ENCODE measurements at places on chromosomes 4 and X.
A peak's percentile ranks its signal among the peaks of the same experiment; 100 is the strongest.

DNA sequence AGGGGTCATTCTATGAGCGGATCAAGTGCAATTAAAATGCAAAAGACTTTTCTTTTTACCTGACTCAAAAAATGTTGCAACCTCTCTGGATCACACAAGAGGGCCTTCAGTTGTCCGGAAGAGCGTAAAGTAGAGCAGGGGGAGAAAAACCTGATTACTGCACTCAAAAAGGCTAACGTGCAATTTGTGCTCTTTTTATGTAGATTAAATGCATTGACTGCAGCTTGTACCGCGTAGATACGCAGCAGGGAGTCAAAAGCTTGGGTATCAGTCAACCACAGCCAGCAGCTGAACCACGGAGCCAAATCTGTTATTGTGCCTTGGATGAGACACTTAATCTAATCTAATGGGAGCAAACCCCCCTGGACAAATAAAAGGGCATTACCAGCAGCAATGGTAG, 107.3 kb upstream of the RAI2 start:
- peak; percentile 9 for DNase-seq

DNA sequence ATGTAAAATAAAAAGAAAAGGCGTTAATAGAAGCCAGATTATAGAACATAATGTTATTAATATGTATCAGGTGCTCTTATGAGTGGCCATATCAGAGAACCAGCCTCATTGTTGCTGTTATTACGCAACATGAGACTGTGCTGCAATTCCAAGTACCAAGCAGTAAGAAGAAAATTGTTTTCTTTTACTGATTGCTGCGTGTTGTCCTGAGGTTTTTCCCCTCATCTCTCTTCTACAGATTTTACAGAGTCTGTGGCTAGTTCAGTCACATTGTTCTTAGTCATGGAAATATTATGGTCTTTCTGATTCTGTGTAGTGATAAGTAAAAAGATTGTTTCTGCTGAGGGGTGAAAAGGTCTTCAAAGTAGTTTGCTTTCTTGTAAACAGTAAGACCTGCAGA, 55.9 kb downstream of the NPNT start:
- DNase-seq: no peak

GRCh38 chr4:185411849-185412248, 13.9 kb downstream of the UFSP2 start:
- DNase-seq: no peak

GRCh38 chr4:11548597-11549082, 119.9 kb upstream of the HS3ST1 start:
- no peak for DNase-seq

GRCh38 chr4:53461244-53461643, 83.8 kb downstream of the FIP1L1 start:
- peak; percentile 3 for DNase-seq

- DNase-seq: no peak
Measured at GRCh38 chr4:60948008-60948407, 252.1 kb upstream of the ADGRL3 start.

GRCh38 chr4:142846729-142847596, 862 bp upstream of the INPP4B start:
- DNase-seq: peak; percentile 68

GRCh38 chr4:70868778-70869177, 29.1 kb upstream of the GRSF1 start:
- peak; percentile 20 for DNase-seq

GRCh38 chr4:38085751-38086150, 125.6 kb downstream of the PTTG2 start:
- DNase-seq: no peak

GRCh38 chr4:77990456-77990855, 66.7 kb upstream of the FRAS1 start:
- DNase-seq: no peak
